ENCODE measurements at places on chromosomes 6 and 20. TPM values are rescaled to one million over a fixed set of nuclear protein-coding genes. Genes with fewer than 3 reads are reported as not detected.

The UBE2J1 gene
- total RNA-seq, result 26.9 TPM

The NRN1 gene
- not detected for total RNA-seq

The EYS gene
- total RNA-seq, result not detected

The GABRR1 gene
- total RNA-seq, result not detected

The RBM24 gene
- 3.0 TPM for total RNA-seq

The CST2 gene
- not detected for total RNA-seq

The PI16 gene
- 0.35 TPM for total RNA-seq

The OPRL1 gene
- total RNA-seq, result 0.93 TPM

The HDGFL1 gene
- not detected for total RNA-seq

The AVP gene
- not detected for total RNA-seq

The FAM162B gene
- 1.2 TPM for total RNA-seq

The VSX1 gene
- total RNA-seq, result not detected

The TBX18 gene
- 29.6 TPM for total RNA-seq

The FOXF2 gene
- total RNA-seq, result 4.5 TPM

The PLG gene
- total RNA-seq, result not detected

The CGAS gene
- total RNA-seq, result 2.7 TPM

The C20orf204 gene
- total RNA-seq, result 0.12 TPM

The ENPP4 gene
- total RNA-seq, result 1.4 TPM

The CCN6 gene
- not detected for total RNA-seq
